ENCODE measurements at places on chromosomes 5 and 9.
A peak's percentile ranks its signal among the peaks of the same experiment; 100 is the strongest.

DNA sequence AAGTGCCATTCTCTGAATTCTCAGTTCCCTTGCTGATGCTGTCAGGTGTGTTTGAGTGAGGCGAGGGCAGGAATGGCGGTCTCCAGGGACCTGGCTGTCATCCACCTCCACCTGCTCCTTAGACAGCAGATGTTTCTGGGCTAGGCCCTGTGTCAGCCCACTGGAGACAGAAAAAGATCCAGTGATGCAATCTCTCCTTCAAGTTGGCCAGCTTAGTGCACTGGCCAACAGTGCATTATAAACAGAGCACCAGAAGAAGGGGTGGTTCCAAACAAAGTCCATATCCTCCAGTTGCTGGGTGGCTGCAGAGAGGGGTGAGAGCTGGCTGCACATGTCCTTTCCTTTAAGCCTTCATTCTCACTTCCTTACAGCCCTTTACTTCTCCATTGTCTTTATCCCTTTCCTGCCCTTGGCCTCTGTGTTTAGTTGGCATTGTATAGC lies 26.5 kb downstream of the NANS start:
- no peak for DNase-seq

DNA sequence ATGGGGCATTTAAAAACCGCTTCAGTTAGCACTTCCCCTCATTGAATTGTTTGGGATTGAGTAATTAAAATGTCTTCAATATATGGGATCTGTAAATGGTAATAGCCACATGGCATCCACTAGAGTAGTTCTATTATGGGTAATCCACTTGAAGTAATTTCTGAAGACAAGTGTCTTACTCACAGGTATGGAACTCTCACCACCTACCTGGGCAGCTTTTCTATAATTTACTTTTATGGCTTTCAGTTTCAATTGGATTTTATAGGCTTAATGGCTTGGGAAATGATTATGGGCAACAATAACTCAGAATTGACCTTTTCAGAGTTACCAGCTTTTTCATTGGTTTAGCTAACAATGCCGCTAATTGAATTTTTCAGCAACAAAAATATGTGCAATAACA lies 597.9 kb downstream of the PTPRD start:
- no peak for DNase-seq

GRCh38 chr9:121029469-121029868 lies 20.6 kb downstream of the C5 start:
- DNase-seq, result no peak

DNA sequence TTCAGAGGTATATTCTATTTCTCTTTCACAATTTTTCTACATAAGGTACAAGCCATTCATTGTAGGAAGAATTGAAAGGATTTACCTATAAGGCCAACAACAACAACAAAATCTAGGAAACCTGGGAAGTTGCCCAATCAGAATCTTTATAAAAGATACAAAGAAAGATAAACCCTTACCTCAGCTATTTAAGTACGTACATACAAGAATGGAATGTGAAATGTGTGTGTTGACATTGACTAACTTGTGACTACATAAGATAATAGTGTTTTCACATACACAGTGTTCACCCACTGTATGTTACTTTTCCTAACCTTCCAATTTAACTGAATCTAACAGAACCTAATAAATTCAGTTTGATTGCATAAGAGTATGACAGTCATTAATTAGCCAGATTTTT lies 154.1 kb downstream of the ADAMTS6 start:
- DNase-seq, result no peak

DNA sequence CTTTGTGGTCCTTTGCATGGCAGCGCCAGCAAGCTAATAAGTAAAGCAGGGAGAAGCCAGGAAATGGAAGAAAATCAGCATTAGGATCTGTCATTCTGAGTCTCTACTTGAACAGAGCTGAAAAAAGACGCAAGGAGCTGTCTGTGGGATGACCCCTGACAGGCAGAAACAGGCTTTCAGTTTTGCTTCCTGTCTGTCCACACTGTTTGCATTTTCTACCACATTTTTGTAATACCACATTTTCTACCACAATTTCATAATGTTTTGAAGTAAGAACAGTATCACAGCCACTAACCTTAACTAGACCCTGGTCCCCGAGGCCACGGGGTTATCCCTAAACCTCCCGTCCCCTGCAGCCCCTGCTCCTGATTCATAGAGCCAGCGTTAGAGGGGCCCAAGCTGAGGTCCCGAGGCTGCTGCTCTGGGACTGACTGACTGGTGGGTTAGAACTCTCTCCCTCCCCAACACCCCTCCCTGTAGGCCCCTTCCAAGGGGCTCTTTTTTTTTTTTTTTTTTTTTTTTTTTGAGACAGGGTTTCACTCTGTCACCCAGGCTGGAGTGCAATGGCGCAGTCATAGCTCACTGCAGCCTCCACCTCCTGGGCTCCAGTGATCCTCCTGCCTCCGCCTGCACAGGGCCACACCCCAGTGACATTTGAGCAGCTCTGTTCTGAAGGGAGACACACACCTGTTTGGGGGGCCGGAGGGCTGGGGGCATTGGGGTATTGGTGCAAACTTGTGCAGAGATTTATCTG lies 4.0 kb upstream of the CLIC3 start:
- DNase-seq, result no peak

GRCh38 chr9:2163231-2163885 lies 148.2 kb downstream of the SMARCA2 start:
- no peak for DNase-seq

DNA sequence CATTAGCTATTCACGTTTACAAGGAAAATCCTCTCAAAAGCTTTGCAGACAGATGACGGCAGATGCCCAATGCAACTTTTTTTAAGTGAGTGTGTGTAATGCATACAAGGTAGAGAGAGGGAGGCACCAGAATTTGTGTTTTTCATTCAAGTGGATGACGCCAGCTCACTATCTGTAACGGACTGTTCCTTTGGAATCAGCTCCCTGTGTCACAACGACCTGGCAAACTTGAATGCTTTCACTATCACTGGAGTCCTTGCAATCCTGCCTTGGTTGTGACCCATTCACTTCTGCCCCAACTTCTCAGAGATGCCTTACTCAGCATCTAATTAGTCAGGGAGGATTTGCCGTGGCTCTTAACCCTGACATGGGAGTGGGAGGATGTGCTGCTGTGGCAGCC lies 148.5 kb downstream of the BNC2 start:
- no peak for DNase-seq

DNA sequence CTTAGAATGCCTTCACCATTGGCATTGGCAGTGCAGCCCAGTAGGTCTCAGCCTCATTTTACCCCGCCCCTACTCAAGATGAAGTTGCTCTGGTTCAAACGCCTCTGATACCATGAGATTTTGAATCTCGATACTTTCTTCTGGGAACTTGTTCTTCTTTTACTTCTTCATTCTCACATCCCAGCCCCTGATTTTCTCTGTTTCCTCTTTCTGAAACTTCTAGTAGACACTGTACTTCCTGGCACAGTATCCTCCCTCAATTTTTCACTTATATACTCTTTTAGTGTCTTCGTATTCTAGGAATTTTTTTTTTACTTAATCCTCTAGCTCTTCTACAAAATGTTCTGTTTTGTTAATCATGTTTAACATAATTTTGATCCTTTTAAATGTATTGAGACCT lies 13.1 kb upstream of the ZNF79 start:
- DNase-seq, result no peak

GRCh38 chr9:13567833-13568232 lies 288.3 kb upstream of the MPDZ start:
- DNase-seq, result no peak

DNA sequence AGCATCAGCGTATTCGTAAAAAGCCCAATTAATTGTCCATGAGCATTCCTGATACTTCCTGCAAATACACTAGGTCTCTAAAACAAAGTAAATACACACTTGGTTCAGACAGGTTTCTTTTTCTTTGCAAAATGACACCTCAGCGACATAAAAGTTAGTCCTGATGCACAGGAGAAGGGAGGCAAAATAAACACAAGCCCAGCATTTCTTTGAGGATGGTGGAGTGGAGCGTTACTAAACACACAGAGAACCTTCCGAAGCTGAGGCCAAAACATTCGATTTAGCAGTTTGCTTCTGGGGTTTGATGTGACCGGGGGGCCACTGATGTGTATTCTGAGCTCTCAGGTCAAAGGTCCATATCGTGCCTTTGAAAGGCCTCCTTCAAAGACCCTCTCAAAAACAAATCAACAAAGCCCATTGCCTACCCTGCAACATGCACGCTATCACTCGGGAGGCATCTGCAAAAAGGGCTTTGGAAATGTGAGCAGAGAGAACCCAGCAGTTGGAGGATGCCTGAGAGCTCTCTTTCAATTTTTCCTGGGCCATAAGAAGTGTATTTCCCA lies 268.4 kb upstream of the PANK3 start:
- no peak for DNase-seq

GRCh38 chr5:140391312-140391711 lies 10.3 kb upstream of the ANKHD1 start:
- no peak for DNase-seq

DNA sequence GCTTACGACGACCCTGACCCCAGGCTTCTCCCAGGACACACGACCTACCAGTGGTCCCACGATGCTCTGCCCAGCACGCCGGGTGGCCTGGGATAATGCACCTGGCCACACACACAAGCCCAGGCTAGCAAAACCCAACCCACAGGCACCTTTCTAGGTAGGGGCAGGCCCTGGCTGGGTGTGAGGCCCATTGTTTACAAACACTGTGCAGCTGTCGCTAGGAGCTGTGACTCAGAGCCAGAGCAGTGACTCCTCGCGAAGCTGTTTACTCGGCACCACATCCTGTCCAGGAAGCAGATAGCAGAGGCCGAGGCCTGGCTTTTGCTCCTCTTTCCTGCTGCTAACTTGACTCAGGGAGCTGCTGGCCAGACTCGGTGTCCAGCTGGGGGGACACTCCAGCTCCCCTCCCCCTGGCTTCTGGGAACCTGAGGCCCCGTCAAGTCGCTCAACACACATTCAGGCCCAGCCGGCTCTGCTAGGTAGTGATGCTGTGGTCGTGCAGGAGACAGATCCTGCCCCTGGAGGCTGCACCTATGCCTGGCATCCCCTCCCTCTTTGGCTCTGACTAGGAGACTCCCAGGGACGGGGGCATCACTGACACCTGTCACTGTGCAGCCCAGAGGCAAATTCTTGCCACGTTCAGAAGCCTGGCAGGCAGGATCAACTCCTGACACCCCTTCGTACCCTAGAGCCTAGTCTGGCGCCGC lies 12.8 kb upstream of the RALGDS start:
- DNase-seq, result peak; percentile 77

- no peak for DNase-seq
These were observed 351.5 kb downstream of the MED10 start for GRCh38 chr5:6026766-6027406.

DNA sequence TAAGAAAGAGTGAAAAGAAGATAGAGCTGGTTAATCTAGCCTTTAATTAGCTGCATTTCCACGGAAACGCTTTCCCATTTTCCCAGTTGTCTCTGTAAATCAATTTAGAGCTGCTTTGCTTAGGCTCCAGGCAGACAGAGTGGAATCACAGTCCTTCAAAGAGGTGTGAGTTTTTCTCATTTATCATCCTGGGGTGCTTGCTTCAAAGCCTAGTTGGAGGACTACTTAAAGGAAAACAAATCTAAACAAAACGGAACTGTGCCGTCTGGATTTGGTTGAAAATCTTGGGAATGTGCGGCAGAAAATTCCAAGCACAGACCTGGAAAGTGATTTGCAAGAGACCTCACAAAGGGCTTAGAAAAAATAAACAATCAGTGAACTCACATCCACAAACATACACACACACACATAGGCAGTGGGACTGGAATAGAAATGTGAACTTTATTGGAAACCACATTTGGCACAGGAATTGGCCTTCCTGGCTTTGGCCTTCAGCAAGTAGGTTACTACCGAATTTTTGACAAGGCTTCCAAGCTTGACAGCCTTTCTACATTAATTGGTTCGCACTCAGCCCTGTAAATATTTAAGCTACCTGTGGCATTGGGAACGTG lies 235.2 kb upstream of the SLC24A2 start:
- no peak for DNase-seq

DNA sequence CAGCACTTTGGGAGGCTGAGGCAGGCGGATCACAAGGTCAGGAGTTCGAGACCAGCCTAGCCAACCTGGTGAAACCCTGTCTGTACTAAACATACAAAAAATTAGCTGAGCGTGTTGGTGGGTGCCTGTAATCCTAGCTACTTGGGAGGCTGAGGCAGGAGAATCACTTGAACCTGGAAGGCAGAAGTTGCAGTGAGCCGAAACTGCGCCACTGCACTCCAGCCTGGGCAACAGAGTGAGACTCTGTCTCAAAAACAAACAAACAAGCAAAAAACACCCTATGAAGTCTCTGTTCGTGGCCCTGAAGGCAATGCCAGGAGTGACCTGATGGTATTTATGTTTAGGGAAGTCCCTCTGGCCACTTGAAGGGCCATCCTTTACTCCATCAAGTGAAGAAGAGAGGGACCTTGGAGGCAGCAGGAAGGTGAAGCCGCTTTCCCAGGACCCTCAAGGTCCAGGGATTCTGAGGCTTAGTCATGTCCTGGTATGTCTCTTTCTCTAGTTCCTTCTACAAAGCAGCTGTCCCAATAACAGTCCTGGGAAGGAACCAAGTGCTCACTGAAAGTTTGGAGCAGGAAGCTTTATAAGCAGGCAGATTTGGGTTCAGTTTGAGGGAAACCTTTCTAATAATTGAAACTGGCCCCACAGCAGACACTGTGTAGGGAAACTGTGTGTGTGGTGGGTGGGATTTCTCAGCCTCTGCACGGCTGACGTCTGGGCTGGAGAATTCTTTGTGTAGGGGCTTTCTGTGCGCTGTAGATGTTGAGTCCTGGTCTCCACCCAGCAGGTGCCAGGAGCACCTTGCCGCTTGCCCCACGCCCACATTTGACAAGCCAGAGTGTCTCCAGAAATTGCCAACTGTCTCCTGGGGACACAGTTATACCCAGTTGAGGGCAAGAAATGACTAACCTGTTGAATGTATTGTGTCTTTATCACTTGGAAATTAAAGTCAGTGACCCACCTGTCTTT lies 12.5 kb downstream of the PHF2 start:
- DNase-seq, result no peak

DNA sequence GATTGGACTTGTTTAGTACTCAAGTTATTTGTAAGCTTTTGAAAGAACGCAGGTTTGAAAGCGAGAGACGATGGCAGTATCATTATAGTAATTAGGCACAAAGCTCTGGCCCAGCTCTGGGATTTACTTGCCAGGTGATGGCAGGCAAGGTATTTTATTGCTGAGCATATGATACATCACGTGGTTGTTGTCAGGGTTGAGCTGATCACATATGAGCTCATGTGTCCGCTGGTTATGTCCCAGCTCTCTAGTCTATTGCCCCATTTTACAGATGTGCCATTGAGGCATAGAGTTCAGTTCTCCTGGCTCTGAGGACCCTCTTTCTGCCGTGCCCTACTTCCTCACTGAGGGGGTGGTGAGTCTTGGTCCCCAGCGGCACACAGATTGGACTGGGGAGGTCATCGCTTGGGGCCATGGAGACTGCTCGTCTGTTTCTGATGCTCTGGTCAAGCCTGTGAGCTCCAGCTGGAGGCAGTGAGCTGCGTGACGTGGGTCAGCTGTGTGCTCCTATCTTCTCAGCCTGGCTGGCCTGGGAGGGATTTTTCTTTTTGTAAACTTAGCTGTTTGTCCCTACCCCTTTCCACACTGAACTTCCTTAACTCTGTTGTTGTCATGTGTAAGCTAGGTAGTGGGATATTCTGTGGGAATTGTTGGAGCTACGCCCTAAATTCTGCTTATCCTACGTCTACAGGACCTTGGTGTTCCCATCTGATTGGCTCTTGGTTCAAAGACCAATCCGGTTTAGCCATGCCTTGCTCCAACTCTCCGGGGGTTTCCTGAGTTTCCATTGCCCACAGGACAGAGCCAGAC lies 2.2 kb downstream of the NXNL2 start:
- DNase-seq, result no peak

Data from activated CD8-positive, alpha-beta memory T cell treated with anti-CD3 and anti-CD28 coated beads for 4 hours (primary cell).